ENCODE measurements at places on chromosomes 13 and 19.
A peak's percentile ranks its signal among the peaks of the same experiment; 100 is the strongest.

GRCh38 chr19:39384839-39385568, 5.9 kb downstream of the PAF1 start:
- DNase-seq, result no peak

GRCh38 chr13:102354011-102354410, 47.8 kb downstream of the FGF14 start:
- no peak for DNase-seq

- DNase-seq, result no peak
Observed at GRCh38 chr13:71255633-71256032, 611.4 kb downstream of the DACH1 start.

- DNase-seq, result peak; percentile 51
Observed at GRCh38 chr13:48334534-48335127, 31.1 kb downstream of the RB1 start.

GRCh38 chr13:106373989-106374572, 161.4 kb downstream of the EFNB2 start:
- DNase-seq, result no peak

DNA sequence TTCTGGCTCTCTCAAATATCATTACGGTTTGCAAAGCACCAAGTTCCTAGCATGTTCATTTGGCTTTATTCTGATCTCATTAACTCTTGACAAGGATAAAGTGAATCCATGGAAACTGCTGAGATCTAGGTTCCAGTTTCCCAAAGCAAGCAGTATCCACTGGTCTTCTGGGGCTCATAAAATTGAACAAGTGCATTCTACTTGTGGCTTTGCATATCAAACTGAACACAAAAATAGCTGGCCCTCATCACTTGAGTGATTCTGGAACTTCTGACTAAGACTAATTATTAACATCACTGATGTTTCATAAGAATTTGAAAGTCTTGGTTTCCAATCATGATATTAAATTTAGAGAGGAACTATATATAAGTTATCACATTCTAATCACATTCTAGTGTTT, 6.3 kb upstream of the KCTD12 start:
- DNase-seq, result no peak

DNA sequence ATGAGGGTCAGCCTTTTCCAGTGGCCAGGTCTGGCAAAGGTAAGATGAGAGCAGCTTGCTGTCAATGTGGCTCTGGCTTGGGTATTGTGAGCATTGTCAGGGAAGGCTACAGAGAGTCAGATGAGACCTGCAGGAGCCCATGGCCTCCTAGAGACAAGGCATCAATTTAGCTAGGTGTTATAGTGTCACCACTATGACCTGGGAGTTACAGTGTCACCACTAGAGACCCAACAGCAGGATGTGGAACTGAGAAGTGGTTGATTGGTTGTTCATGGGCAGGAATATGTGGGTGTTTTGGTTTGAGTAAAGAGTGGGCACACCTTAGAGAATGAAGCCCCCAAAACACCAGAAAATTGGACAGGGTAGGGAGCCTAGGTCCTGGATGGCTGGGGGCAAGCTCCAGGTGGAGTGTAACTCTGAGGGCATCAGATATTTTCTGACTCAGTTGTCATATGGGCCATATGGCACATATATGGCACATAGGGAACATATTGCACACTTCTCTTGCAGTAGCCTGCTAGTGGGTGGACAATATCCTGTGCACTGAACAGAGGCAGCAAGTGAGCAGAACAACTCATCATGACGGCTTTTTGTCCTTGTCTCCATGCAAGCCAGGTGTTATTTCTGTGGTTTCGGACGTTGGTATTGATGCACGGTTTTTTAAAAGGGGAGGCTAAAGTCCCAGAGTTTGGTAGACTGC, 46.3 kb upstream of the CEACAM21 start:
- no peak for DNase-seq

DNA sequence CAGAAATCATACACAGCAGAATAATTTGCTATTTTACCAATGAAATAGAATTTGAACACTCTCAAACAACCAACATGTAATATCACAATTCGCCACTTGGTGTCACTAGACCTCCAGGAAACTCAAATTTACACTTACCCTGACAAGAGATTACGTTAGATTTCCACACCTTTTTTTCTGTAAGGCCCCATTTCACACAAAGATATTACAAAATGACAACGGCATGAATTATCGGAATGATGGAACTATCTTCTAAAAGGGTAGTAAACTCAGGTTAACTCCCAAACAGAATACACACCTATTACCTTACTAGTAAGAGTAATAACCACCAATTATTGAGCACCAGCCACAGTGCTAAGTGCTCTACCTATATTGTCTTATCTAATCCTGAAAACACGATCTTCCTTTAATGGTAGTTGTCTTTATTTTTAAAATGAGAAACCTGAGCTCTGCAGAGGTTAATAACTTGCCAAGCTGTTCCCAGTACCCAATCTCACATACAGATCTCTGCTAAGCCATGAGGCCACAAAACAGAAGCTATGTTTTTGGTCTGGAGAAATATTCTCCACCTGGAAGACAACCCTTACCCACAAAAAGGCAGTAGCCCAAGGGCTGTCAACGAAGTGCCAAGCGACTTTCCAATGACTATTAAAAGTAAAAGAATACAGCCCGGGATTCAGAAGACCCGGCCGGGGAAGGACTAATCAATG, 152.4 kb downstream of the DCLK1 start:
- peak; percentile 72 for DNase-seq

GRCh38 chr19:15180451-15181390, 20.1 kb downstream of the NOTCH3 start:
- no peak for DNase-seq

DNA sequence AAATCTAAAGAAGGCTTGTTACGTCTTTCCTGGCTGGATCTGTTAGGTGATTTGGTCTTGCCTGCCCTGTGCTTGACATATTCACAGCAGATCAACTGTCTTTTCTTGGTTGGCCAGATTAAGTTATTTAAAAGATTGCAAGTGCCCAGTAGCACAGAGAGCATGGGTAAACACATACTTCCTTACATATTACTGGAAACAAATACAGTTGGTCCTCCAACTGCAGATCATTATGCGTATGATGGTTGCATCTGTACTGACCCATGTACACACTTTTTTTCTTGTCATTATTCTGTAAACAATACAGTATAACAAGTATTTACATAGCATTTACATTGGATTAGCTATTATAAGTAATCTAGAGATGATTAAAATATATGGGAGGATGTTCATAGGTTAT, 9.2 kb upstream of the MPHOSPH8 start:
- no peak for DNase-seq

GRCh38 chr19:51324167-51324481, 12.7 kb downstream of the IGLON5 start:
- DNase-seq, result no peak

DNA sequence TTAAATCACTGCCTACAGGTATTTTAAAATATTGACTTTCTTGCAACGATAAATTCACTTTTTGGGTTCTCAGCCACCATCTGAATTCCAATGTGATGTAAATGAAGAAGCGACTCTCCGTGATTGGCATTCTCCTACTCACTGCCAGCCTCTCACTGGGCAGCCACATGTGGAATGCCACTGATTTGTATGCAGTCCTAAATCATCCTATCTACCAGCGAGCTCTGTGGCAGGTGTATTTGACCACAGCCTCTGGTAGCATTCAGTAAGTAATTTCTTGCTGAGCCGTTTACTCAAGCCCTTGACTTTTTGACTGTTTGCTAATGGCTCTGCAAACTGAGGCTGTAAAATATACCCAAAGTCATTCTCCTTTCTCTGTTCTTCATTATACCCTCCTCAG, 559.0 kb upstream of the SLC10A2 start:
- no peak for DNase-seq

- DNase-seq, result peak; percentile 14
Observed at GRCh38 chr13:30978981-30979956, 46.8 kb downstream of the TEX26 start.

DNA sequence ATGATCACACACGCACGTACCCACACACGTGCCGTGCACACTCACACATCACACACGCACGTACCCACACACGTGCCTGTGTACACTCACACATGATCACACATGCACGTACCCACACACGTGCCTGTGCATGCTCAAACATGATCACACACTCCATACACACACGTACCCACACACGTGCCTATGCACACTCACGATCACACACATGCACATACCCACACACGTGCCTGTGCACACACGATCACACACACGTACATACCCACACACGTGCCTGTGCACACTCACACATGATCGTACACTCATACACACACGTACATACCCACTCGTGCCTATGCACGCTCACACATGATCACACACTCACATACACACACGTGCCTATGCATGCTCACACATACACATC, 86.8 kb downstream of the RAB20 start:
- DNase-seq, result no peak

DNA sequence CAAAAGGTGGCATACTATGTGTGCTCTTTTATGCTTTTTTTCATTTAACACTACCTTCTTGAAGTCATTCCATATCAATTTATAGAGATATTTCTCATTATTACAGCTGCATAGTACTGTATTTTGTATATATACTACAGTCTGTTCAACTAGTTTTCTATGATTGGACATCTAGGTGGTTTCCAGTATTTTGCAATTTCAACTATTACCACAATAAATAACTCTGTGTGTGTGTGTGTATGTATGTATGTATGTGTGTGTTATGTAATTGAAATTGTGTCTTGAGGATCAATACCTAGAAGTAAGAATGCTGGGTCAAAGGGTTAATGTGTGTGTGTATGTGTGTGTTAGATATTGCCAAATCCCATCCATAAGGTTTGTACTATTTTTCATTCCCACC, 7.0 kb downstream of the LPAR6 start:
- DNase-seq, result no peak

DNA sequence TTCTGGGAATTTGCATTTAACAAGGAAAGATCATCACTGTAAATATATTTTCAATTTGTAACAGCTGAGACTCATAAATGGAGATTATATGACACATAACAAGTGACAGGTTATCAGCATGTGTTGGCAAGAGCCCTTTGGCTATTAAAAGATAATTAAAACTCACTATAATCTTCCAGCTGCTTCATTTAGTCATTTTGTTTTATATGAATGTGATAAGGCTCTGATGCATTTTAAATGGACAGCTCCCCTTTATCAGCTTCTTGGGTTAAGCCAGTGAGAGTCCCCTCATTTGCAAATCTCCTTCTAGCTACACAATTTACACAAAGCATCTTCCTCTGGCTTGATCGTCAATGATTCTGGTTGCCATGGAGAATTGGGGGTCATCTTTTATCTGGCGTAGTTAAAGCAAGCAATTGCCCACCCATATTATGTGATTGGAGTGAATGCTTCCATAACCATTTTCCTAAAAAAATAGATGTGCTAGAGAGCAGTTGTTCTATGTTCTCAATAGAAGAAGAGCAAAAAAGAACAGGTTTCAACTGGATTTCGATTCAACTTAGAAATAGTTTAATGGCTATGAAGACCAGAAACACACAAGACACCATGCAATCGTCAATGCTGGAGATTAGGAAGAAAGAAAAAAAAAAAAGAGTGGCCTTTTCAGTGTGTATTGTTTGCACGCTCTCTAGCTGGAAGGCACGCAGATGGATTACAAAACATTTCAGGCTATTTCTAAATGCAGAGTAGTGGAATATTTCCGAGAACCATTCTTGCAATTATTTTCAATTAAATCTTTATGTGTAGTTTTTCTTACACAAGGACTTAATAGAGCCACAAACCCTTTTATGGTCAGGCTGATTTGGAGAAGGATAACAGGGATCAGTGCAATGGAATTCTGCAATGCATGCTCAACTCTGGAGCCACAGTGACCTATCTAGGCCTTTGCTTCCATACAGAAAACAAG, 27.4 kb downstream of the STARD13 start:
- no peak for DNase-seq

DNA sequence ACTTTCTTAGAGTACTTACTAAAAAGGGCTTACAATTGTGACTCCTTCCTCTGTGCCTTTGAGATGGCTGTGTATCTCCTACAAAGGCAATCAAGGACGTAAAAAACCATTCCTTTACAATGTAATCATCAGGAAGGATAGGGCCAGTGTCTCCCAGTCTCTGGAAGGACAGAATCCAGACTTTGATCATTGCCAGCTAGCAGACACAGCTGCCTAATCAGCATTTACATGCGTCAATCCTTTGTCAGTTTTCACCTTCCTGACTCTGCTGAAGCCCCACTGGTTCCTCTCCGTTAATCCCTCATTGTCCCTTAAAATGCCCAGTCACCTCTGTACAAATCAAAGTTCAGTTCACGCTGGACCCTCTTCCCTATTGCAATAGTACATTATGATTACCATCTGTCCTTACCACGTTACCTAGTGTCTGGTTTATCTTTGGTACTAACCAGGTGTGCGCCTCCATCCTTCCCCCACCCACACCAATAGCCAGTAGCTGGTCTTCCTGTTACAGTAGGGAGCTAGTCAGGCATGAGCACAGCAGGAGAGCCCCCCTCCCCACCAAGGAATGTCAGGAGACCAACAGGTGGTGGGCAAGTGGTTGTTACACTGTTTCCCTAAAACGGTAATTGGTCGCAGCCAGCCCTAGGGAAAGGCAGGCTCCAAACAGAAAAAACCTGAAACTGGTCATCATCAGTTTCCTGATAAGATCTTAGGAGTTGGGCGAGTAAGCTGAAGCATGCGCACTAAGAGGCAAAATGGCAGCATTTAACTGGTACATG, 49.7 kb downstream of the TGDS start:
- no peak for DNase-seq

GRCh38 chr19:35756377-35757230, at the start of gene HSPB6:
HSPB6 (minus strand) TSS chr19:35757029; CDS start chr19:35757008, 21 bp downstream.
- no peak for DNase-seq

DNA sequence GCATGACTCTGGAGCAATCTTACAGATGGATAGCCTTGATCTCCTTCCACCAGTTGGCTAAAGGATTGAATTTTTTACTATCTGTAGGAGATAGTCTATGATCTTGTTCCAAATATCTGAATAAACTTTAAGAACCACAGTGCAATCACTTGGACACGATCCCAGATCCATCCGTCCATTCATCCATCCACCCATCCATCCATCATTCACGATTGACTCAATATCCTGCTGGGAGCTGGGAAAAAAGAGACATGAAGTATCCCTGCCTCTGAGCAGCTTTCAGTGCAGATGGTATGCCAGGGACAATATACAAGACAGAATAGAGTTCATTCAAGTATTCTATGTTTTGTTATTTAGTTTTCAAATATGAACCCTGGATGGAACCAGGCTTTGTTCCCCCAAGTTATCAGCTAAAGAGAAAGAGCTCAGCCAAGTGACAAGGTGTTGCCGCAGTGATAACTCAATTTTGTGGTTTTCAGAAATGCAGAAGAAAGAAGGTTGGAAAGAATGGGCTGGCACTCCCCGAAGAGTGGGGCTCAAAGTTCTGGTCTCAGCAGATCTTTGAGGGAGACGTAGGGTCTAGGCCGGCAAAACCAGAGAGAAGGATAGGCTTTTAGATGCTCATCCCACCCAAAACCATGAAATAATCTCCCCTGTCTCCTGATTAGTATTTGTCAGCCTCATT, 66.3 kb downstream of the IRS2 start:
- DNase-seq, result no peak

- no peak for DNase-seq
Observed at GRCh38 chr19:29812080-29812880, 489 bp downstream of the CCNE1 start.

Data from Ammon's horn (tissue), 1 donor.